Activated CD4-positive, alpha-beta T cell treated with anti-CD3 and anti-CD28 coated beads, Interleukin-2, amount 10 ng/mL, durations not matched to agents 7 days and 5 days (primary cell): ENCODE measurements at places on chromosomes 3 and 15. TPM values are rescaled to one million over a fixed set of nuclear protein-coding genes. Genes with fewer than 3 reads are reported as not detected.

GRCh38 chr15:41105348-41106334, 10.4 kb downstream of the INO80 start:
- DNase-seq: no peak

DNA sequence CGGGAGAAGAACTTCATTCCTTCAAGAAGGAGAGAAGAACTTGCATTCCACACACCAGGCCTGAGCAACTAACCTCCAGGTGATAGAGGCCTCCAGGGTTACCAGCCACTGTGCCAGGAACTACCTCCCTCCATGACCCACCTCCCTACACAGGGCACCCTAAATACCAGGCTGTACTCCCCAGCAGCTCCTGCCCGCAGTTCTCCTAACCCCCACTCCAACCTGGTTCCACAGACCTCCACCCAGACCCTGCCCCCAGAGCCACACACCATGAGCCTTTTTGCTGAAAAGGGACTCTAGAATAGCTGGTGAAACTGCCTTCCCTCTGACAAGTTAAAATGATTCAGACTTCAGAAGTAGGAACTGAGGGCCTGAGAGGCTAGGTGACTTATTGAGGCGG, 8.2 kb downstream of the IGDCC3 start:
- DNase-seq: no peak

DNA sequence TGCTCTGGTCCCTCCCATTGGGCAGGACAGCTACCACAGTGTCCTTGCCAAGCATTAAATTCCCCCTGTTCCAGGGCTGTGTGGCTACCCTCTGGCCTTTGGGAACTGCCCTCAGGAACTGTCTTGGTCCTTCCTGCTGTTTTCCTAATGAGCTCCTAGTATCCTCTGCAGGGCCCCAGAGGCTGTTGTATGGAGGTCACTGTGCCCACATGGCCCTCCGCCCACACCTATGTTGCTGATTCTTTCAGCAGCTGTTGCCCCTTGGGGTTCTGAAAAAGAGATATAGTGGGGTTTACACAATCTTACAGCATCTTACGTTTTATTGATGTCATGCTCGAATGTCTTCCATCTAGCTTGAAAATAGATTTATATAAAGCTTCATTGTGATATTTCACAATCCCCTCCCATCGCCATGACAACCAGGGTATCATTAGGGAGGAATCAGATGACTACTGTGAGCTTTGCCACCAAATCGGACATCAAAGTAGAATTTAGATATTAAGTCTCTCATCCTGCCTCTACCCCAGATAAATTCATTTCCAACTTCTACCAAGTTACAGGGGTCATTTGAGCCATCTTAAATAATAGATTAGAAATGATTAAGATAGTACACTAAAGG, 97.1 kb upstream of the NR2E3 start:
- DNase-seq: no peak

DNA sequence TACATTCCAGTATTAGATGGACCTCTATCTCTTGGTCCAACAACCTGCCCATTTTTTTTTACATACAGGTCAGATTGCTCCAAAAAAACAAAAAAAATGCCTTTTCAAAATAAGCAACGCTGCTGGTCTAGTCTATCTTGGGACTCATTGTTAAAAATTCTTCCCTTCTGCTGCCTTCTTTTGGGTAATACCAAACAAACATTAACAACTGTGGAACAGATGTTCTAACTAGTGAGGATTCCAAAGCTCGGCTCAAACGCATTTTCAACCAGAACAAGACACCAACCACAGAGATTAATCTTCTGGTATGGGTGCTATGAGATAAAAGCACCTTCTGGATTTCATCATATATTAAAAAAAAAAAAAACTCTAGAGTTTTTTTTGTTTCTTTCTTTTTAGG, 24.7 kb downstream of the ARHGAP31 start:
- DNase-seq: no peak

DNA sequence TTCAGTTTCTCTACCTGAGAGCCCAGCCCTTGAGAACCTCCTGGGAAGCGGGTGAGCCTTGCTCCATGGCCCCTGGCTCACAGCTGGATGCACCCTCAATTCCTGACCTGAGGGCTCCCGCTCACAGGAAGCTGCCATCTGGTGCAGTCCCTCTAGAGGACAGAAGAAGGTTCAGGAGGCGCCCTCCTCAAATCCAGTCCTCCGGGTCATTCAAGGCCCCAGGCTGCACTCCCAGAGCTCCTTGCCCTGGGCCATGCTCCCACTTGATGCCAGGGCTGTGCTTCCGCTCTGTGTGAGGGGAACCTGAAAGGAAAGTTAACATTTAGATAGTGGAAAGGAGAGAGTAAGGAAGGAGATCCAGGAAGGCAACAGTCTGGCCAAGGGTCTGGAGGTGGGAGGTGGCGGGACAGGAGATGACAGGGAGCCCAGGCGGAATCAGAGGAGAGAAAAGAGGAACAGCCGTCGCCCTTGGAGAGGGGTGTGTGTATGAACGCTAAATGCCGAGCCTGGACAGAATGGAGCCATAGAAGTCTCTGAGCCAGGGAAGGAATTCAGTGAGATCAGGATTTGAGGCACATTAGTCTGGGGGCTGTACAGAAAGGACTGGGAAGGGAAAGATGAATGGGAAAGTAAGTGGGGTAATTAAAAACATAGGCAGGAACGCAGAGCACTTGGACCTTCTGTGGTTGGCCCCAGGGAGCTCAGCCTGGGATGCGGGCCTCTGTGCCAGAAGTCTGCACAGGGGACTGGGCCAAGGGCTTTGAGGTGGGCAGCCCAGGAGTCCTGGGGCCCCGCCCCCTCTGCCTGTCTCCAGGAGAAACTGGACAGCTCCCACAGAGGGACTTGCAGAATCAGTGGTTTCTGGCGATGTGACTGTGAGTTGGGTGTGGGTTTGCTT, 26.1 kb downstream of the TBC1D21 start:
- no peak for DNase-seq

GRCh38 chr3:187236962-187237361, 39.7 kb downstream of the RTP1 start:
- DNase-seq: no peak

GRCh38 chr3:42690766-42691680, 5.7 kb downstream of the KLHL40 start:
- no peak for DNase-seq

- no peak for DNase-seq
These were observed 5.4 kb upstream of the TBC1D5 start for GRCh38 chr3:17747890-17748247.

- no peak for DNase-seq
These were observed 109.2 kb upstream of the NANOGP8 start for GRCh38 chr15:35194296-35194695.

DNA sequence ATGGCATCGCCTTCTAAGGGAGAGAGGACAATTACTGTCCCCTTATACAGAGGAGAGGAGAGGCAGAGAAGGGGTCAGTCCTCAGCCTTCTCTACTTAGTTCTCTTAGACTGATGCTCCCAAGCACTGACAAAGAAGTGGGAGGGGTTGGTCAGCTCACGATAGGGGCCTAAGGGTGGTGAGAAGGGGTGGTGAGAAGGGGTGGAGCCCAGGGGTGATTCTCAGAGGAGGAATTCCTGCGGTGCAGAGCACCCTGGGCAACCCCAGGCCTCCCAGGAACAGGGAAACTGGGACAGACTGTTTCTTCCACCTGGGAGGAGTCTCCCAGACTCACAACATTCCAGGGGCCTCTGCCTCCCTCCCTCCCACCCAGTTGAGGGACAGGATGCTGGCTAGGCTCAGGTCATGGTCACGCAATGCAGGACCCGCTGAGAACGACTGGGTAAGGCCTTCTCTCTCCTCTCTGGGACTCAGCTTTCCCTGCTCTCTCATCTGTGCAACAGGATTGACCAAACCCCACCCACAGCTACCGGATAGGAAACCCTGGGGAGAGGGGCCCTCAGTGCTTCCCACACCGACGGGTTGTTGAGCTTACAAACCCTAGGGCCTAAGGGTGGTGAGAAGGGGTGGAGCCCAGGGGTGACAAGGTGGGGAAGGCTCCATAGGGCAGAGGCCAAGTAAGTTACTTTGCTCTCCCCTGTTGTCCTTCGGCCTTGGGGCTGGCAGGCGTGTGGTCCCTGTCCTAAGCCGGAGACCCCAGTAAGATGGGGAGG, 1.5 kb downstream of the TPRA1 start:
- DNase-seq: peak; percentile 33

DNA sequence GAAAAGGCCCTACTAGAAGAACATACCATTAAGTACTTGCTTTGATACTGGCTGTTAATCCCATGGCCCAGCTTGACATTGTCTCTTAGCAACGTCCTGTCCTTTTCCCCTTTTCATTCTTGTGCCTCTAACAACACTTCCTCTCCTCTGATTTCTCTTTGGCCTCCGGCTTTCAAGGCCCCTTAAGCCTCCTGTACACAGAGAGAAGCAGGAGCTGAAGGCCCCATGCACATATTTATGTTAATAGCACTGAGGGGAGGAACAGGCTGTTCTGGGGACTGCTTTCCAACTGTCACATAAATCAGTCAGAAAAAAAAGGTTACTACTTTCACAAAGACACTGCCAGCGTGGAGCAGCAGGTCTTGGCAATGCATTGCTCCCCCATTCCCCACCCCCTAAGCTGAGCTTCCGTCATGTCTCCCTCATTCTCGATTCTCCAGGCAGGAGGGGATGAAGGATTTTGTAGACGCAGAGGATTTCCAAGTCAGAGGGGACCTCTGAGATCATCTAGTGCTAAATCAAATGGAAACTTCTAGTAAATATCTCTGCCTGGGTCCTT, 257.4 kb upstream of the ADAMTS9 start:
- DNase-seq: no peak

DNA sequence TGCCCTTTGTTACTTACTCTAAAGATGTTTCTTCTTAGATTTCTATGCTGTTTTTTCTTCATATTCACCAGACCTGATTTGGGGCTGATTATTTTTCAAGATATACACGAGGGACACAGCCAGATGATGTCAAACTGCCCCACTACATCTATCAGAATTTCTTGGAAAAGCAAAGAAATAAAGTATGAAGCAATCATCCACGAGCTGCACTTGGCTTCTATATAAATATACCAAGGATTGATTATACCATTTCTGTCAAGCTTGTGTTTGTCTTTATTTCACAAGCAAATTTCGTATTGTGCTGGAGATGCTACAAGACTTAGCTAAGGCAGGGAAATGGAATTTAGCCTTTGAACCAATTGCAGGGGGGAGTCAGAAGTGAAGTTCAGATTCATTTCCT, 715.1 kb upstream of the NR2F2 start:
- no peak for DNase-seq

The GOLGA6B gene
- total RNA-seq: not detected

The LDHAL6B gene
- not detected for total RNA-seq

The B2M gene
- 11,726 TPM for total RNA-seq

The LCTL gene
- not detected for total RNA-seq

The CFAP100 gene
- total RNA-seq: not detected

The SPINK8 gene
- total RNA-seq: not detected

The TRPM1 gene
- not detected for total RNA-seq

The KLHL40 gene
- not detected for total RNA-seq
